ENCODE measurements at places on chromosomes 2 and 18. TPM values are rescaled to one million over a fixed set of nuclear protein-coding genes. Genes with fewer than 3 reads are reported as not detected.

The STPG4 gene
- polyA plus RNA-seq = not detected

The SULT1C4 gene
- 9.2 TPM for polyA plus RNA-seq

The EFHD1 gene
- polyA plus RNA-seq = 263 TPM

The ZFAND2B gene
- 40.3 TPM for polyA plus RNA-seq

The PROKR1 gene
- not detected for polyA plus RNA-seq

The ST6GAL2 gene
- polyA plus RNA-seq = 4.3 TPM

The FBXO15 gene
- 2.5 TPM for polyA plus RNA-seq

The RNU2-63P gene
- not detected for polyA plus RNA-seq

The CXCR1 gene
- 0.49 TPM for polyA plus RNA-seq

The ANKRD30B gene
- not detected for polyA plus RNA-seq

The HOXD1 gene
- polyA plus RNA-seq = 2.1 TPM

The GTF2A1L gene
- polyA plus RNA-seq = not detected

The LRRTM4 gene
- 1.1 TPM for polyA plus RNA-seq

The PLEKHH2 gene
- polyA plus RNA-seq = 1.0 TPM

The KCNG2 gene
- polyA plus RNA-seq = 0.20 TPM

The RAPGEF4 gene
- polyA plus RNA-seq = 18.3 TPM

The CPS1 gene
- 1.5 TPM for polyA plus RNA-seq

The SLC19A3 gene
- polyA plus RNA-seq = 2.1 TPM

The PNKD gene
- polyA plus RNA-seq = 119 TPM

The FBXO41 gene
- polyA plus RNA-seq = 19.7 TPM

The RAB3GAP1 gene
- 26.1 TPM for polyA plus RNA-seq

The SLC9A4 gene
- polyA plus RNA-seq = not detected

The PAX3 gene
- not detected for polyA plus RNA-seq

The PIAS2 gene
- 13.3 TPM for polyA plus RNA-seq

The MROH2A gene
- polyA plus RNA-seq = not detected

The DAPL1 gene
- polyA plus RNA-seq = not detected

The UGT1A6 gene
- not detected for polyA plus RNA-seq

The C2orf78 gene
- not detected for polyA plus RNA-seq

The CAPN14 gene
- not detected for polyA plus RNA-seq

The PRSS56 gene
- polyA plus RNA-seq = not detected

The DYNC1I2 gene
- 154 TPM for polyA plus RNA-seq

The MC4R gene
- polyA plus RNA-seq = not detected

The IL36RN gene
- polyA plus RNA-seq = not detected

The FEV gene
- polyA plus RNA-seq = 5.9 TPM

The DIPK1C gene
- 10.0 TPM for polyA plus RNA-seq

The KLHL30 gene
- polyA plus RNA-seq = not detected

The UNC80 gene
- polyA plus RNA-seq = 2.5 TPM

The TGFA gene
- polyA plus RNA-seq = 5.3 TPM

The ZNF385B gene
- polyA plus RNA-seq = 2.4 TPM

The EFEMP1 gene
- polyA plus RNA-seq = 32.1 TPM

The AQP12B gene
- polyA plus RNA-seq = 0.19 TPM

The C2orf42 gene
- 8.6 TPM for polyA plus RNA-seq

The OTOS gene
- polyA plus RNA-seq = 3.5 TPM

The COL4A3 gene
- polyA plus RNA-seq = 0.15 TPM

The IGFBP5 gene
- 769 TPM for polyA plus RNA-seq

The GCA gene
- 24.6 TPM for polyA plus RNA-seq

The ATOH8 gene
- 15.8 TPM for polyA plus RNA-seq

The CYP26B1 gene
- polyA plus RNA-seq = 3.4 TPM

The STEAP3 gene
- polyA plus RNA-seq = 10.9 TPM

The GLI2 gene
- polyA plus RNA-seq = 0.37 TPM

The RAB6C gene
- polyA plus RNA-seq = 0.29 TPM

The HSBP1L1 gene
- 3.3 TPM for polyA plus RNA-seq
